ENCODE measurements at places on chromosomes 4 and X.

- no peaks in the 10 kb centered on the region for H3K27me3 ChIP-seq
- H3K27ac ChIP-seq, result no peak overlapping the region
- H3K36me3 ChIP-seq, result no peaks in the 10 kb centered on the region
- no peak overlapping the region for H3K4me3 ChIP-seq
- DNase-seq, result no peak
- H3K4me1 ChIP-seq, result no peaks in the 10 kb centered on the region
These were observed 320.2 kb upstream of the GATB start for GRCh38 chr4:152081024-152081423.

- H3K36me3 ChIP-seq, result no peaks in the 10 kb centered on the region
- no peaks in the 10 kb centered on the region for H3K4me1 ChIP-seq
- no peak overlapping the region for H3K27ac ChIP-seq
- H3K4me3 ChIP-seq, result no peak overlapping the region
These were observed 61.9 kb downstream of the ARHGAP10 start for GRCh38 chr4:147793569-147794313.

DNA sequence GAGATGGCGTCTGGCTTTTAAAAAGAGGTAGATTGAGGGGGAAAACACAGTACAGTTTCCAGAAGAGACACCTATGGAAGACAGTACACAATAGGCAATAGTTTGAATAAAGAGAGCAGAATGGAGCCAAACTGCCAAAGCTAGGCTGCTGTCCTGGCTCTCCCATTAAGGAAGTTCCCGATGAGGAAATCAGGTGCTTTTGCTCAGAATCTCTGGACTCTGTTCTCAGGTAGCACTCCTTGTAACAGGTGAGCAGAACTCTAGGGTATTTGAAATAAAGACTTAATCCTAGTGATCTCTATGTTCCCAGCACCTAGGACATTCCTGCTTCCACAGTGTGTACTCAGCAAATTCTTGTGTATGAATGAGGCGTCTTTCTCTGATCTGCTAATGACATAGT is 1.6 kb downstream of the EGF start:
- H3K27me3 ChIP-seq, result no peaks in the 10 kb centered on the region
- H3K36me3 ChIP-seq, result no peaks in the 10 kb centered on the region
- H3K27ac ChIP-seq, result peak overlapping the region; percentile 30
- H3K4me3 ChIP-seq, result peak overlapping the region; percentile 23
- H3K4me1 ChIP-seq, result peaks cover 25% of the 10 kb centered on the region

DNA sequence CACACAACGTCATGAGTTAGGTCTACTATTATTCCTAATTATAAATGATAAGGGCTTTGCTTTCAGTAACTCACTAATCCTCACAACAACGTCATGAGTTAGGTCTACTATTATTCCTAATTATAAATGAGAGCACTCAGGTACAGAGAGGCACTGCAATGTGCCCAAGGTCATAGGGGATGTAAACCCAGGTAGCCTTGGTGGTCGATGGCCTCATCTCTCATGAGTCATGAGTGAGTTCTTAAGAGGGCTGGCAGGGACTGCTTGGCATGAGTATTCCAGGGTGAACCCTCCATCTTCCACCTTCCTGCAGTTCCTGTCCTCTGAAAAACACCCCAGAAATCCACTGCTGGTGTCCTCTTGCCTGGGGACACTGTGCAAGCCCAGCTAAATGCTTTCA is 317.1 kb downstream of the STK32B start:
- no peak overlapping the region for H3K4me3 ChIP-seq
- H3K36me3 ChIP-seq, result no peaks in the 10 kb centered on the region
- H3K27me3 ChIP-seq, result no peaks in the 10 kb centered on the region
- H3K27ac ChIP-seq, result no peak overlapping the region
- no peaks in the 10 kb centered on the region for H3K4me1 ChIP-seq

DNA sequence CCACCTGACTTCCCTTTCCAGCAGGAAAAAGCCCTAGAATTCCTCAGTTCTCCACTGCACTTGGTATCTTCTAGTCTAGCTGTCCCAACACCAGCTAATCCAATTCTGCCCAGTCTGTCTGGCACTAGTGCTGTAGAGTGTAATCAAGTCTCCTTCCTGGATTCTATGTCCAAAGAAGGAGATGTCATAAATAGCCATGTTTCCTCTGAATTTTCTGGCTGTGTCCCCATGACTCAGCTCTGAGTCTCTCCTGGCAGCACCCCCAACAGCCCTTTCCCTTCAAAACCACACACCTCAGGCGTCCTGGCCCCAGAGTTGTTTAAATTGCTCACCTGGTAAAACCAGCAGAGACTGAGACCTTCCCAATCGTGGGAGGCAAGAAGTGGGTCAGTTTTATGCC is 197.2 kb downstream of the GRXCR1 start:
- H3K4me3 ChIP-seq, result no peak overlapping the region
- H3K4me1 ChIP-seq, result no peaks in the 10 kb centered on the region
- peaks cover 4% of the 10 kb centered on the region for H3K27me3 ChIP-seq
- DNase-seq, result no peak
- no peak overlapping the region for H3K27ac ChIP-seq

DNA sequence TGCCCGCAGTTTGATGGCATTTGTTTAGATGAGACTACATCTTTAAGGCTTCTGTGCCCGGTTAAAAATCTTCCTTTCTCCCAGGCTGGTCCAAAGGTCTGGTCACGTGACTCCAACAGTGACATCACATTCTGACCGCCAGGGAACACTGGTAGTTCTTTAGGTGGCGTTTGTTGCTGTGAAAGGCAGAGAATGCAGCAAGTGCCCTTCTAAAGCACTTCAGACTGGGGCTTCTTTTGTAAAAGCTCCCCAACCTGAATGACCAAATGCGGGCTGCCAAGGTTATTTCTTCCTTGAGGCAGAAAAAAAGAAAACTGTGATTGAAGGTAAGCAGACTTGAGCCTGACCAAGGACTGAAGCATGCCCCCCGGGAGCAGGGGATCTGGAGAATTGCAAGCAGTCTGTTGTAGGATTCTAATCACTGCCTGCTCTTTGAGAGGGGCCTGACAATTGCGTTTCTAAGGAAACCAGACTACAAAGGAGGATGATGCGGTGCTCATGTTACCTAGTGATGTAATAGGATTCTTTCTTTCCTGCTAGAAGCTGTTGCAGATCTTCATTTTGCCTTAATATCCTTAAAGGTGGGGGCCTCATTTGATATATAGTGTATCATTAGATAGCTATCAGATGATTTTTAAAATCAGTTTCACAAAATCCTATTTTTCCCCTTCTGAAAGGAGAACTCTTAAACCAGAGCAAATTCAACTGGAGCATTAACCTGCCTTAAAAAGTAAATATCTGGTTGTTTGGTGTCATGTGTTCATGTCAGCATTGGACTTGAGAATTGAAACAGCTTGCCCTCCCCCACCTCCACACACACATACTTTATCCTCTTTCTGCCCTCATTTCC is 133.1 kb downstream of the AKAP4 start:
- H3K4me3 ChIP-seq, result no peak overlapping the region
- H3K36me3 ChIP-seq, result no peaks in the 10 kb centered on the region
- H3K4me1 ChIP-seq, result no peaks in the 10 kb centered on the region
- H3K27ac ChIP-seq, result no peak overlapping the region
- H3K27me3 ChIP-seq, result peaks cover 5% of the 10 kb centered on the region
- DNase-seq, result peak; percentile 14

DNA sequence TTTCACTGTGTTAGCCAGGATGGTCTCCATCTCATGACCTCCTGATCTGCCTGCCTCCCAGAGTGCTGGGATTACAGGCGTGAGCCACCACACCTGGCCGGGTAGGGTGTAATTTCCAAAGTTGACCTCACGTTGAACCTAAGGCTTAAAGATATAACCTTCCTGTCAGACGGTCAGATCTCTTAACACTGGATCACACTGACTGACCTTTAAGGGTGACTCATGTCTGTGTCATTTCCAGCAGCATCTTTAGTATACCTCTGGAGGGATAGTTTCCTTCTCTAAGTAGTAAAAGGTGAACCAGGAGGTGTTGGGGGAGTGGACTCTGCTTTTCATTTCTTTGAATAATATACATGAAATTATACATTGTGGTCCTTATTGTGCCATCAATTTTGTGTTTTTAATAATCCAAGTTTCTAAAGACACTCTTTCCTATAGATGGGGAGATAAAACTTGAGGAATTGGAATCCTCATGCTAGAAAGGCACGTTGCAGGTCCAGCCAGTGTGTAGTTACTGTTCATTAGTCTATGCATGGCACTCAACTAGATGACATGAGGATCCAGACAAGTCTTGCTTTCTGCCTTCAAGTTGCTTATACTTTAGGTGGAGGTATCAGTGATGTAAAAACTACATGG is 45.7 kb downstream of the ARHGAP10 start:
- no peaks in the 10 kb centered on the region for H3K27me3 ChIP-seq
- peaks cover 12% of the 10 kb centered on the region for H3K4me1 ChIP-seq
- H3K27ac ChIP-seq, result no peak overlapping the region

DNA sequence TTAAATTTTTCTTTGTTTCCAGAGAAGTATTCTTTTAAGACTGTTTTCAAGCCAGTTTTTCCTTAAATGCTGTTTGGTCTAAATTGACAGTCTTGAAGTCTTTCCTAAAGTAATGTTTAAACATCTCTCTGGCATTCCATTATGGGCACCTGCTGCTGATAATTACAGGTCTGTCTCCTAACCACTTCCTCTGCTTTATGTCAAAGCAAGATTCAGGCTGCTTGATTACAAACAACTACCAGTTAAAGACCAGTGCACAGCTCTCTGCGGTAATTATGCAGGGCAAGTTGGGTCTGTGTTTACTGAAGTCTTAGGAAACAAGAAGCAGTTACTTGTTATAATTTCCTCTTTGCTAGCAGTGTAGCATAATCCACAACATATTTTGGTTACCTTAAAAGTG is 17.6 kb downstream of the UNC5C start:
- no peaks in the 10 kb centered on the region for H3K36me3 ChIP-seq
- no peak overlapping the region for H3K4me3 ChIP-seq
- no peak for DNase-seq
- H3K27me3 ChIP-seq, result no peaks in the 10 kb centered on the region

- H3K27me3 ChIP-seq, result no peaks in the 10 kb centered on the region
- H3K27ac ChIP-seq, result no peak overlapping the region
- DNase-seq, result no peak
- no peak overlapping the region for H3K4me3 ChIP-seq
- no peaks in the 10 kb centered on the region for H3K36me3 ChIP-seq
- H3K4me1 ChIP-seq, result peaks cover 5% of the 10 kb centered on the region
These were observed 176.5 kb downstream of the GPM6A start for GRCh38 chr4:175635546-175635945.

- no peaks in the 10 kb centered on the region for H3K4me1 ChIP-seq
- H3K27ac ChIP-seq, result no peak overlapping the region
- no peaks in the 10 kb centered on the region for H3K27me3 ChIP-seq
- DNase-seq, result no peak
These were observed 23.1 kb upstream of the KLHL2 start for GRCh38 chr4:165184220-165184619.

- no peaks in the 10 kb centered on the region for H3K36me3 ChIP-seq
- no peaks in the 10 kb centered on the region for H3K4me1 ChIP-seq
- peak within 1 kb of the TSS; percentile 100 for H3K27ac ChIP-seq
- peak; percentile 99 for DNase-seq
These were observed at the start of gene PPP2R3B for GRCh38 chrX:386768-387575. PPP2R3B (minus strand) TSS chrX:386907; CDS start chrX:386691, 216 bp downstream.

DNA sequence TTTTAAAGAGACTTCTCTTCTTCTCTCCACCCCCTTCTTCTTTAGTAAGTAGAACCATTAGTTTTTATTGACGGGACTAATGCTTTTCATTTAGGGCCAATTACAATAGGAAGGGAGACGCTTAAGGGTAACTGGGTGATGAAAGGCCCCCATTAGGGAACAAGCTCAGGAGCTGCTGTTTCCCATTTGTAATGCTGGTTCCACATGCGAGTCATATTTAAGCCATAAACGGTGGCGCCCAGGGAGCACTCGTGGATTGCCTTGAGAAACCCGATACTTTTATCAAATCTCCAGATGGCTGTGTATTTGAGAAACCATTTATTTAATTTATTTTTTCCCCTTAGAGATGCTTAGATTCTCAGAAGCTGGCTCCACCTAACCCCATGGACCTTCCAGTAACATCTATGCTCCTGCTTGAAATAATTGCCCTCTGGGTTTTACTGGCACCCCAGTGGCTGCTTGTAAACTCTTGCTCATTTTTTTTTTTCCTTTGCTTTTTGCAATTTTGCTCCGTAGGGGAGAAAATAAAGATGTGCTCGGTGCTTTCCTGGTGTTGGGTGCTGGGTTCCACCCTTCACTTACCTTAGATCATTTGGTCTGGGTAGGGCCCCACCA is 124.2 kb upstream of the MSX1 start:
- no peaks in the 10 kb centered on the region for H3K4me1 ChIP-seq
- no peaks in the 10 kb centered on the region for H3K36me3 ChIP-seq
- no peak overlapping the region for H3K4me3 ChIP-seq
- DNase-seq, result no peak
- H3K27ac ChIP-seq, result no peak overlapping the region

DNA sequence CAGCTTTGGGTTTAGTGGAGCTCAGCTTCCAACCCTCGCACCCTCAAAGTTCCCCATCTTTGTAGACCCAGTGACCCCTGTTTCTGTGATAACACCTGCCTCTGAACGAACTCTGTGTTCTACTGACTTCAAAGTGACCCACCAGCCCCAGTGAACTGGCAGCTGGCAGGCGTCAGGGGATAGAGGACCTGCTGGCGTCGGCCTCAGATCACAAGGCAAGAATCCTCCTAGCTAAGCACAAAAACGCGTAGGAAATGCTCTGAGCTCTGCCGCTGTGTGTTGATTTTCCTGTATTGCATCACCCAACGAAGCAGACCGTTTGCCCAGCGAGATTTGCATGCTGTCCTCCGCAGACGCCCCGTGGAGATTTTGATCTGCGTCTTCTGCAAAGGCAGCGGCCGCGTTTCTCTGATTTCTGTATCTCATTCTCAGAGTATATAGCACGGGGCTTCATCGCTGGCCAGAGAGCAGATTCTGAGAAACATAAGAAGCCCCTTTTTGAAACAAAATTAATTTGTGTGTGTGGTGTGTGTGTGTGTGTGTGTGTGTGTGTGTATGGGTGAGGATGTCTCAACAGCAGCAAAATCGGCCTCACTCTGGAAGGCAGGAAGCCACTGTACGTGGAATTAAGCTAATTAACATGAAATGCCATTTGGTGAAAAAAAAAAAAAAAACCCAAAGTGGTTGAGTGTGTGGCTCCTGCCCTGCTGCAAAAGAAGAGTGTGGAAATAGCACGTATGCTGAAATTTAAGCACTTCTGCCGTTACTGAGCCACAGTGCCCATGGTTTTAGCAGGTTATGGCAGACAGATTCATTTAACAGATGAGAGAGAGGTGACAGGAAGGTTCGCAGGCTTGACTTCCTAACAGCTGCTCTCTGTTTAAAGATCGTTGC is 29.2 kb upstream of the ASMTL start:
- H3K27me3 ChIP-seq, result no peaks in the 10 kb centered on the region
- H3K27ac ChIP-seq, result no peak overlapping the region
- DNase-seq, result no peak
- H3K4me1 ChIP-seq, result no peaks in the 10 kb centered on the region
- no peaks in the 10 kb centered on the region for H3K36me3 ChIP-seq

- H3K4me3 ChIP-seq, result no peak overlapping the region
- no peak for DNase-seq
- H3K27me3 ChIP-seq, result no peaks in the 10 kb centered on the region
- no peaks in the 10 kb centered on the region for H3K4me1 ChIP-seq
- H3K27ac ChIP-seq, result no peak overlapping the region
- H3K36me3 ChIP-seq, result no peaks in the 10 kb centered on the region
These were observed 283.7 kb upstream of the GATB start for GRCh38 chr4:152044331-152045036.

- no peaks in the 10 kb centered on the region for H3K4me1 ChIP-seq
- no peak overlapping the region for H3K27ac ChIP-seq
- no peak overlapping the region for H3K4me3 ChIP-seq
- H3K36me3 ChIP-seq, result no peaks in the 10 kb centered on the region
These were observed 8.9 kb upstream of the IGSF1 start for GRCh38 chrX:131298036-131298435.
